Stimulated activated CD8-positive, alpha-beta memory T cell treated with anti-CD3 and anti-CD28 coated beads, Interleukin-4, amount 100 ng/mL, for 4 hours (primary cell): ENCODE measurements at places on chromosomes 4 and X.

GRCh38 chrX:47483306-47484268 is 565 bp upstream of the ZNF41 start:
- DNase-seq, result no peak

DNA sequence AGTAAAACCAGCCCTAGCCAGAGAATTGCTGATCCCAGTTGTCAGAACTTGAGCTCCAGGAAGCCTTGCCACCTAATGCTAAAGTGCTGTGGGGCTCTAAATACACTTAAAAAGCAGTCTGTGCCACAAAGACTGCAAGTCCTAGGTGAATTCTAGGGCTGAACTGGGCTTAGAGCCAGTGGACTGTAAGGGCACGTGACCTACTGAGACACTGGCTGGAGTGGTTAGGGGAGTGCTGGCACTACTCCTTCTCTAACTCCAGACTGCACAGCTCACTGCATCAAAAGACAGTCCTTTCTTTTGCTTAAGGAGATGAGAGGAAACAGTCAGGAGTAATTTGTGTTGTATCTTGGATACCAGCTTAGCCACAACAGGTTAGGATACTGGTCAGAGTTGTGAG is 1240.2 kb downstream of the FAM133A start:
- no peak for DNase-seq

GRCh38 chr4:38266616-38267015 is 306.4 kb downstream of the PTTG2 start:
- DNase-seq, result no peak

DNA sequence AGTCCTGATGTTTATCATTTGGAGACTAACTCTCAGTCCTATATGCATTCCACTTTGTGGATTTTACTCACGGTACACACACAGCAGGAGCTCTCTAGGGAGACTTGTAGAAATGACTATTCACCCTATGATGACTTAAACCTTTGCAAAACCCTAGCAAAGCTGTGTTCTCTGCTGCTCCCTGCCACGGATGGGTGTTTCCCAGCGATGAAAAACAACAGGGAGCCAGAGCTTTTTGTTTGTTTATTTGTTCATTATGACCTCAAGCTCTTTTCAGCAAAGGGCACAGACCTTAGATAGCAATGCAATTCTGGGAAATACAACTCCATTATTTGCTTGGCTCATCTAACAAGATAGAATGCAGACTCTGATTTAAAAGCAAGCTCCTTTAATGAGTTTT is 156.6 kb downstream of the GRIA3 start:
- DNase-seq, result no peak

DNA sequence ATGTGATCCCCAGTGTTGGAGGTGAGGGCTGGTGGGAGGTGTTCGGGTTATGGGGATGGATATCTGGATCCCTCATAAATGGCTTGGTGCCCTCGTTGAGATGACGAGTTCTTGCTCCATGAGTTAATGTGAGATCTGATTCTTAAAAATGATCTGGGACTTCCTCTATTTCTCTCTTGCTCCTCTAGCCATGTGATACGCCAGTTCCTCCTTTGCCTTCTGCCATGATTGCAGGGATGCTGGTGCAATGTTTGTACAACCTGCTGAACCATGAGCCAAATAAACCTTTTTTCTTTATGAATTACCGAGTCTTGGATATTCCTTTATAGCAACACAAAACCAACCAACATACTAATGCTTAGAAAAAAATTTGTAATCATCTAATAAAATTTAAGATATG is 56.6 kb downstream of the STAP1 start:
- DNase-seq, result no peak
